ENCODE measurements at places on chromosomes 16 and 17. TPM values are rescaled to one million over a fixed set of nuclear protein-coding genes. Genes with fewer than 3 reads are reported as not detected.

The CHMP1A gene
- 56.1 TPM for polyA plus RNA-seq

The FBXW10B gene
- polyA plus RNA-seq, result 1.4 TPM

The SLC38A10 gene
- 56.3 TPM for polyA plus RNA-seq

- no peak for DNase-seq
Observed at GRCh38 chr16:85182286-85182685, 70.0 kb upstream of the CIBAR2 start.

GRCh38 chr17:19004421-19005136 is at the start of gene FAM83G:
Gene FAM83G, minus strand, starts transcription at chr17:19004764. Its CDS starts 723 bp downstream, at chr17:19004041.
- no peak for DNase-seq

DNA sequence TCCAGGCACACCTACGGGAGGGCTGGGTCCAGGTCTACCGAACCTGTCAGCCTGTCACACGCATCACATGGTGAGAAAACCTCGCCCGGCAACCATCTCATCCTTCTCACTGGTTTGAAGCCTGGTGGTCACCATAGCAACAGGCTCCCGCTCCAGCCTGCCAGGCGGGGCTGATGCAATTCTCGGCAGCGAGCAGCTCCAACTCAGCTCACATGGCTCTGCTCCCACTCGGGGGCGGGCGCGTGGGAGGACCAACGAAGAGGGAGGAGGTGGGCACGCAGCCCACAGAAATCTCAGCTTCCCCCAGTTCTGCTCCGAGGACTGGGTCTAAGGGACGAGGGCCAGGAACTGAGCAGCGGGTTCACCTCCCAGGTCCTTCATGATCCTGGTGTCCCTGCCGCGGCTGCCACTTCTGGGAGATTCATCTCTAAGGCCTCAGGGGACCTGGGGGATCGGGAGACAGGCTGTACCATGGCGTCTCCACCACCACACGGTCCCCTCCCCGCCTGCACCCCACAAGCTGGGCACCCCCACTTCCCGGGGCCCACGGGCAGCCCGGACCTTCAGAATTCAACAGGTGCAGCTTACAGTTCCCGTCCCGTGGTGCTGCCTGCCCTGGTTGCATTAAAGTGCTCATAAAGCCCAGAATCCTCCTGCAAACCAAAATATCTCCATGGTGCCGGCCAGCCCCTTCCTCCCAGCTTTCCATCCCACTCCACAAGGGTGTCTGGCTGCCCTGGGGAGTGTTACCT is 25.8 kb downstream of the ABR start:
- no peak for DNase-seq

GRCh38 chr17:3944485-3945388 is 19.5 kb downstream of the ATP2A3 start:
- DNase-seq, result peak; percentile 57

DNA sequence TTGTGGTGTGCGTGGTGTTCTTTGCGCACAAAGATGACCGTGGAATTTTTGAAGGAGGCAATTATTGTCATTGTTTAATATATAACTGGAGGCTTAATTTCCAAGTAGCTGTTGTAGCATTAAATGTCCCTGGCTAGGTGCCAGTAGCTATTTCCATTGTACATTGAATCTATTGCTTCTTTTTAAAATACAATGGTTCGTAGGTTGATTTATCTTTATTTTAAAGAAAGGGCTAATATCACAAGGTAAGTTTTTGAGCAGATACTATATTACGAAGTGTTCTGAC is 127.1 kb downstream of the RPTOR start:
- no peak for DNase-seq

- peak; percentile 79 for DNase-seq
Observed at GRCh38 chr16:46853713-46854443, 22.9 kb upstream of the C16orf87 start.

DNA sequence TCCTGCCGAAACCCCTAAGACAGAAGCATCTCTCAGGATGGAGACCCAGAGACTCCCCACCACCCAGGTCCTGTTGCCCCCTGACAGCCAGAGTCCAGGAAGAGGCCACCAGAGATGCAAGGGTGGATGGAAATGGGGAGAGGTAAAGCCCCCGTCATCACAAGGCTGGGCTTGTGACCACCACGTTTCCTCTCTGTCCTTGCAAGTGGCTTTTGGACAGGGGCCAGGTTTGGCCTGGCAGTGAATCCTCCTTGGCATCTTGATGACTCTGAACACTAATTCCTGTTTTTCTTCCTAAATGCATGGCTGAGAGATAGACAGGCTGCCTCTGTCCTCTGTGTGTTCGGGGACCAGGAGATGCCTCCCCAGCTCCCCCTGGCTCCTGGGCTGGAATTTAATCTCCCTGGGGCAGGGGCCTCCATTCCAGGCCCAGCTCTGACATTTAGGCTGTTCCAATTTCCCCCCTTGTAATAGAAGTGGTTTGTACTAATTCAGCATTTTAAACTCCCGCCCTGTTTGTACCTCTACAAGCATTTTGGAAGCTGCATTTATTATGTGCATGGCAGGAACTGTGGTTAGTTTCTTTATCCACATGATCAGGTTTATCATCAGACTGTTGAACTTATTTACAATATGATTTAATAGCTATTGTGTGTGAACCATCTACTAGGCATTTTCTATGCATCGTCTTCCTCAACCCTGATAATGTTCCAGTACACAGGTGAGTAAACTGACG is 116.1 kb upstream of the IRX6 start:
- DNase-seq, result peak; percentile 20

Measured in left kidney (tissue), 8 donors.